Mesangial cell (primary cell): ENCODE measurements at places on chromosomes 11 and 22. TPM values are rescaled to one million over a fixed set of nuclear protein-coding genes. Genes with fewer than 3 reads are reported as not detected.

Gene EMID1
- 1.3 and 4.2 TPM in 2 replicates for total RNA-seq

Gene KCNK7
- total RNA-seq, result 0.25 TPM in 1 of 2 replicates, not detected in the other

Gene PIM3
- 37.5 and 63.6 TPM in 2 replicates for total RNA-seq

Gene NEFH
- 1.0 and 2.0 TPM in 2 replicates for total RNA-seq

Gene RTN4R
- 13.0 and 21.7 TPM in 2 replicates for total RNA-seq
